ENCODE measurements at places on chromosomes 1 and 21.

- DNase-seq: no peak
Measured at GRCh38 chr1:237528545-237528944, 362.2 kb downstream of the ZP4 start.

DNA sequence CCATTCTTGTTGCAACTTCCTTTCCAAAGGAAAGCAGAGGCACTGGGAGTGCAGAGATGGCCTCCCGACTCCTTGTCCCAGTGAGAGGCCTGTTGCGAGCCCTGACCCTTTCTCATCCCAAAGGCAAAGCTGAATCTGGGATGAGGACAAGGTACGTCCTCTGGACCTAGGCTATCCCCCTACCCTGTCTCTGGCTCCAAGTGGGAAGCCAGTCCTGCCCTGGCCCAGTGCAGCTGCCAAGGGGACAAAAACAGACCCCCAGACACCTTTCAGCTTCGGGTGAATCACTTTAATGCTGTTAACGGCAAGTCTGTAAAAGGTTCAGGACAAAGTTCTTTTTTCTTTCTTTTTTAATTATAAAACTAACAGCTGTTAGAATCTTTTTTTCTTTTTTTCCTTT is 2.5 kb downstream of the TSSK3 start:
- DNase-seq: no peak

- DNase-seq: no peak
Measured at GRCh38 chr1:1793481-1794244, 15.4 kb upstream of the NADK start.

DNA sequence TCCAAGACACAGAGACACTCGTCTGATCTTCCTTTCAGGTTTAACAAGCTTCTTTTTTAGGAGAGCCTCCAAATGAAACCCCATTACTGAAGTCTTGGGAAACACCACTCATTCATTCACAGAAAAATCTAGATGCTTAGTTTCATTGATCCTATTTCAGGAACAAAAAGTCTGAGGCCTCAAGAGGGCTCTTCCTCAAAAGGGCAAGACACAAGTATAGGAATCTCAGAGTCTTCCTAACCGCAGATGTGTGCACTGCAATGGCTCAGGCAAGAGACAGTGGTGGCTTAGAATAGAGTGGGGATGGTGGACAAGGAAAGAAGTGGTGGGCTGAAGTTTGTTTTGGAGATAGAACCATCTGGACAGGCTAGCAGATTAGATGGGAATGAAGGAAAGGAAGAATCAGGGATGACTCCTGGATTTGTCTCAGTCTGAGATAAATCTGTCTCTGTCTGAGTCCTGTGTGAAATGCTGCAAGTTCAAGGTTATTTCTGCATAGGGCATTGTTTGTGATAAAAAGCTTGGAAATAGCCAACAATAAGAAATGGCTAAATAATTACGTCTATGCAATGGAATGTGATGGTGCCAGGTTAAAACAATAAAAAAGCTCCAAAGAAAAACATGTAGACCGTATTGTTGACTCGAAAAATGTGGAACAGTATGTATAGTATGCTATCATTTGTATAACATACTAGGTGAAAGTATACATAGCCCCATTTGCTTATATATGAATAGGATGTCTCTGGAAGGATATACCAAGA is 8.9 kb upstream of the CTSE start:
- no peak for DNase-seq

DNA sequence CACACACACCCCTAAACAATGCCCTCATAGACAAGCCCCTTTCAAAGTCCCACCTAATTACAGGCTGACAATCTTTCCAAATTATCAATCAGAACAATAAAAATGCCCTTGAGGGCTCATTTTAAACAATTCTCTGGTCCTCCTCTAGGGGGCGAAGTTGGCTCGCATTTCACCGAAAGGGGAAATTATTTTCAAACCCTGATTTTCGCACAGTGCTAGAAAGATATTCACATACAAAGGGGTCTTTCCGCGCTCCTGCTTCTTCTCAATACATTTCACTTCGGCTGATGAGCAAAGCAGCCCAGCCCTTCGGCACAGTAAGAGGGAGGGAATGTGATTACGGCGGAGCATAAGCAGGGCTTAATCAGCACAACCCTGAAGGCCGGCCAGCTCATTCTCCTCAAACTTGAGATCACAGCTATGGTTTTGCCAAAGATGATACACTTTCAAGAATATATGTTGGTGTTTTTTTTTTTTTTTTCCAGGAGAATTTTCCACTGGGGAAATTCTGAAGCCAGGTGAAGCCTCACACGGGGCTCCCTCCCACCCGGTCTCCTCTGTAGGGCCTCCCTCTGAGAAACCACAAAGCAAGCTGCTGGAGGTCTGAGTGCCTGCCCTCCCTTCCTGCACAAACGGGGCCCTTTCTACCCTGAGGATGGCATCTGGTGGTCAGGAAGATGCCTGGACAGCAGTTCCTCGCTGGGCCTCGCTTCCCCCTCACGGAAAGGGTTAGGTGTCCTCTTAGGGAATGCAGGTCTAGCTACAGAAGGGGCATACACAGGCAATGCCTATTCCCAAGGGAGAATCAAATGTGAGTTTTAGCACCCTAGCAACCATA is 66.9 kb downstream of the GNG12 start:
- DNase-seq: no peak

DNA sequence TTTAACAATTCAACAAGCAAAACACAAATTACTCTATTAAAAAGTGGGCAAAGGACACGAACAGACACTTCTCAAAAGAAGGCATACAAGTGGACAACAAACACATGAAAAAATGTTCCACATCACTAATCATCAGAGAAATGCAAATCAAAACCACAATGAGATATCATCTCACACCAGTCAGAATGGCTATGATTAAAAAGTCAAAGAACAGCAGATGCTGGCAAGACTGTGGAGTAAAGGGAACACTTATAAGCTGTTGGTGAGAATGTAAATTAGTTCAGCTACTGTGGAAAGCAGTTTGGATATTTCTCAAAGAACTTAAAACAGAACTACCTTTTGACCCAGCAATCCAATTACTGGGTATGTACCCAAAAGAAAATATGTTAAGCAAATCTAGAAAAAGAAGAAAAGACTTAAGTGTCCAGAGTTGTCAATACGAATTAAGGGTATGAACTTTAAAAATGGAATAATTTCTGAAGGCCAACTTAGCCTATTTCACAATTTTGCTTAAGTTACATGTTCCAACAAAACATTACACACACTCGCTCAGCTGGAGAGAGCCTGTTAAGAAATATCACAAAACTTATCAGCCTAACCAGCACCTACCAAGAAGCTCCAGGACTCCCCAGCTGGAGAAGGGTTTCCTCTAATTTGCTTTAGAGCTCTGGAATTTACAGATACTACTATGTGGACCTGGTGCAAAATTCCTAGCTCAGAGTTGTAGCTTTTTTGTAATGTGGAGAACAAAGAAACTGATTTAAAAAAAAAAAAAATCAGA is 232.1 kb downstream of the DUSP10 start:
- no peak for DNase-seq

DNA sequence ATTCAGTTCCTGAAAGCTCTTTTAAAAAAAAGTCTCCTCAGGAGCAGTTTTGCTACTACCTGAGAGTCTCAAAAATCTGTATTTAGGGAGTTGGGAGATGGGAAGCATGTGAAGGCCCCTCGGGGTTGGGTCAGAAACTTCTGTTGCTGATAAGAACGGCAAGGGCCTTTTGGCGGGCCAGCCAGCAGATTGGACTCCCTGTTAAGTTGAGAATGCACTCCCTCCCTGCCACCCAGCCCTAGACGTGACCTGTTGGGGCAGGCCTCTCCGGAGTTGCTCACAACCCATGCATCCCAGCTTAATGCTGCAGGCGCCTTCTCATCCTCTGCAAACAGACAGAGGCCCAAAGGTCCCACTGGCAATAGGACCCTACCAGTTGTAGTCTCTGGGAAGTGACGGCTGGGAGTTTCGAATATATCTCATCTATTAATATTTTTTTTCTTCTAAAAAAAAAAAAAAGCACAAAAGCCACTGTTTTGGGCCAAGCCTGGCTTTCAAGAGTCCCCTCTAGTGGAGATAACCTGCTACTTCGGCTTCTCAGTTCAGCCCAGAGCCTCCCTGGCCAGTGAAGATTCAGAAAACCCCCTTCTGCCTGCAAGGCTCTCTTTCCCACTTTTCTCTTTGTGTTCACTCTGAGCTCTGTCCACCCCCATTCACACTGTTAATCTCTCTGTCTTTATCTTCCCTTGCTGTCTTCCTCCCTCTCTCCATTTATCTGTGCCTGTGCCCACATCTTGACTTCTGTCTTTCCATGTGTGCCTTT is 5.3 kb downstream of the PLXNA2 start:
- no peak for DNase-seq

DNA sequence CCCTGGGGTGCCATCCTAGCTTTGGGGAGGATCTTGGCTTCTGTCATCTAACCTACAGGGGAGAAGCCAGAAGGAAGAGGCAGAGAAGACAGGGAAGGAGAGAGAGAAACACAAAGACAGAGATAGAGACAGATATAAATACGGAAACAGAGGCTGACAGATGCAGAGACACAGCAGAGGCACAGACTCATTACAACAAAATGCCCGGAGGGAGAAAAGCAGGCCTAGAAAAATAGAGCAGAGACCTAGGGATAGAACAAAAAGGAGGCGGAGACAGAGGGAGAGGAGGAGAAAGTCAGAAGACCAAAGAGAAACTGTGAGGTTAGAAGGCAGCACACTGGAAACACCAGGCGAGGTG is 1.9 kb downstream of the PEAR1 start:
- no peak for DNase-seq

GRCh38 chr1:63946866-63947491 is 173.2 kb downstream of the ROR1 start:
- DNase-seq: no peak

- no peak for DNase-seq
Measured at GRCh38 chr1:178189814-178190213, 95.9 kb downstream of the RASAL2 start.

- DNase-seq: no peak
Measured at GRCh38 chr1:24557220-24557619, 1.3 kb downstream of the NCMAP start.

GRCh38 chr1:3419415-3420204 is 34.9 kb upstream of the ARHGEF16 start:
- no peak for DNase-seq

DNA sequence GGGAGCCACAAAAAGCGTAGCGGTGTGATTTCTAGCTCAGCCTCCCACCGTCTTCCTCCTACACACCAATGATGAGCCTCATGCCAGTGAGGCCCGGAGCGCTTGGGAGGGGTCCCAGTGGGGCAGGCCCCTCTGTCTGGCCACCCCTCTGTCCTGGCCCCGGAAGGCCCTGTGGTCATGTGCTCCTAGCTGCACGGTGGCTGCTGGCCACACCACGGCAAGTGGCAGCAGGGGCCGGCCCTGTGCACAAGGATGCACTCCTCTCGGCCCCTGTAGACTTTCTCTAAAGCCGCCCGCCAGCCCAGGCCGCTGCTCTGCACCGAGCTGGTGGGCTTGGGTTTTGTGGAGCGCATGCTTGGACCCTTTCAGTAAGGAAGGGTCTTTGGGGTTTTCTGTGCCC is 53.6 kb downstream of the KCNAB2 start:
- DNase-seq: no peak

GRCh38 chr1:1024149-1024770 is 4.3 kb downstream of the AGRN start:
- DNase-seq: no peak

DNA sequence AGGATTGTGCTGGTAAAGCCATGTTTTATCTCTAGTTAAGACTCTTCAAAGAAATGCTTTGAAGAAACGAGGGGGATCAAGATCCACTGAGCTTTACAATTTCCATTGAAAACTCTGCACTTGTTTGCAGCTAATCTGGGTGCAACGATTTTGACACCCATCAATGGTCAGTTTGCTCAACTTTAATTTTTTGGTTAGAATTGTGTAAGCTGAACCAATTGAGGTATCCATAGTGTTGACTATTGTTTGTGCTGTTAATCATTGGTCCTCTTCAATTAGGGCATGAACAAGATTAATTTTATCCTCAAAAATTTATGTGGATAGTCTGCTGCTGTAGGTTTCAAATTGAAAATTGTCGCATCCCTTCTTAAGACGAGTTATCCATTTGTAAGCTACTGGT is 17.7 kb upstream of the PLXNA2 start:
- DNase-seq: no peak

GRCh38 chr1:9438431-9439073 is 100.7 kb upstream of the SLC25A33 start:
- peak; percentile 51 for DNase-seq

GRCh38 chr21:43809853-43810504 is 20.6 kb downstream of the RRP1 start:
- no peak for DNase-seq

- no peak for DNase-seq
Measured at GRCh38 chr1:167056529-167057231, 33.5 kb downstream of the GPA33 start.

GRCh38 chr1:209899948-209900347 is 38.1 kb upstream of the SYT14 start:
- no peak for DNase-seq

- no peak for DNase-seq
Measured at GRCh38 chr1:202210385-202210784, 16.8 kb downstream of the LGR6 start.

- no peak for DNase-seq
Measured at GRCh38 chr1:169571450-169571849, 14.8 kb downstream of the F5 start.

- DNase-seq: no peak
Measured at GRCh38 chr1:43337588-43337987, at the start of gene MPL. Gene MPL, plus strand, starts transcription at chr1:43337818. Its CDS starts 31 bp downstream, at chr1:43337849.

DNA sequence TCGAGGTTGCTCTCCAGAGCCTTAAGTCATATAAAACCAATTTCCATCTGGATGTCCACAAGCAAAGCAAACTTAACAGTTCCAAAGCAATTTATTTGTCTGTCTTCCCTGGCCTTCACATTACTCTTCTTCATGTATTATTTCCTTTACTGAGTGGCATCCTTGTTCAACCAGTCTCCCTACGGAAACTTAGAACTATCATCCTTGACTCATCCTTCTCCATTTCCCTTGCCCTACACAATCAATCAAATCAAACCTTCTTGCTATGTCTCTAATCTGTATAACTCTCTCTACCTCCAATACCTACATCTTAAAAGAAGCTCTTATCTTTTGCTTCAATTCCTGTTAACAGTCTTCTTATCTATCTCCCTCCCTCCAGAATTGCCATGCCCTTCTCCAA is 25.4 kb downstream of the EGLN1 start:
- DNase-seq: no peak

All from caudate nucleus (tissue), 63 donors.